ENCODE measurements at places on chromosomes 1 and 21.

DNA sequence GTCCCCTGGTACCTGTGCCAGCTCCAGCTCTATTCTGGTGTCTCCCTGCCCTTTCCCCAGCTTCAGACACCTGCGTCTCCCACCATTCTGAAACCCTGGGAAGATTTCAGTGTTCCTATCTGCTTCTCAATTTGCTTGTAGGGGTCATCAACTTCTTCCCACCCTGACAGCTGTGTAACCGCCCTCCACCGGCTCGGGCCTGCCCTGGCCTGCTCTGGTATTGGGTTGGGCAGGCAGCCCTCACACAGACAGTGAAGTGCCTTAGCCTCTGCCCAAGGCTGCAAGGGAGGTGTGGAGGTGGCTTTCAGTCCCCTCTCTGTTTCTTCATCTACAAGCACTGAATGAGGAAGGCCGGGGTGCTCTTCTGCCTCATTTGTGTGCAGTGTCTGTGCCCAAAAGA lies 97.2 kb downstream of the LAMC2 start:
- no peak for DNase-seq

GRCh38 chr1:171998711-171999110 lies 157.4 kb downstream of the DNM3 start:
- DNase-seq, result no peak

- no peak for DNase-seq
Measured at GRCh38 chr1:208192995-208193394, 51.2 kb downstream of the PLXNA2 start.

DNA sequence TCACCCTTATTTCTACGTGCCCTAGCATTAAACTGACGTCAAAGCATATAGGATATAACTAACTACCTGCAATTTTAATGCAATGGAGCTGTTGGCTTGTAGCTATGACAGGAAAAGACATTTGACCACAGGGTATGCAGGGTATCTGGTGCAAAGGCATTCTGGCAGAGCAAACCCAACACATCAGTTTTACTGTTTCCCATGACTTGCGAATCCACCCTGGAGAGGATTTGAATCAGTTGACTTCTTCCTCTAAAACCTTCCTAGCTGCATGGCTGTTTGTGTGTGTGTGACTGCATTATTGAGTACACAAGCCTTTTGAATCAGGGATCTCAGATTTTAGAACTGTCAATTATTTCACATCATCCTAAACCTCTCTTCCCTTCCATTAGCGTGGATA lies 41.7 kb upstream of the SYT14 start:
- no peak for DNase-seq

- DNase-seq, result no peak
Measured at GRCh38 chr1:159229896-159230295, 25.2 kb downstream of the ACKR1 start.

DNA sequence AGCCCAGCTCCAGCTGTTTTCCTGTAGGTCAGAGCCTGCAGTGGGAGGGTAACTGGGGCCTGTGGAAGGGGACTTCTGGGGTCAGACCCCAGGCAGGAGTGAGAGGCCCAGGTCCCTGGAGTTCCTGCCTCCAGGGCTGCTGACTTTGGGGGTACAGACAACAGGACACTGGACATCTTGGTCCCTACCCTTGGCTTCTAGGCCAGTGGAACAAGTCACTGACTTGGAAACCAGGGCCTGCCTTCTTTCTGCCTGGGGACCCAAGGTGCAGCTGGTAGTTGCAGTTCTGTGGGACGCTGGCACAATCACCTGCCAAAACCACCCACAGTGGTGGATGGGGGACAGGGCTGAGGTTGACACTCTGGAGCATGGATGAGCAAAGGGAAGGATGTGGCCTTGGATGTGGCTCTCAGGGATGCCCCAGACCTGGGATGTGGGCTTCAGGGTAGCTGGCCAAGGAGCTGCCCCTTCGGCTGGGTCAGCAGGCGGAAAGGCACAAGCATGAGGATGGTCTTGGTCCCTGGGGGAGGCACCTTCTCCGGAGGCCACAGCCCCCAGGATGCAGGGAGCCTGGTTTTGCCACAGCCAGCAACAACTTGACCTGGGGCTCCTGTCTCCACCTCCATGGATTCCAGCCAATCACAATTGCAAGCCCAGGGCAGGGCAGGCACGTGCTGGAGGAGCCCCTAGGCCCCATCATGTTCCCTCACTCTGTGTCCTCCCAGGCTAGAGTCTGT lies 5.8 kb downstream of the JMJD4 start:
- DNase-seq, result no peak

- DNase-seq, result no peak
Measured at GRCh38 chr1:106681939-106682522, 374.4 kb upstream of the PRMT6 start.

DNA sequence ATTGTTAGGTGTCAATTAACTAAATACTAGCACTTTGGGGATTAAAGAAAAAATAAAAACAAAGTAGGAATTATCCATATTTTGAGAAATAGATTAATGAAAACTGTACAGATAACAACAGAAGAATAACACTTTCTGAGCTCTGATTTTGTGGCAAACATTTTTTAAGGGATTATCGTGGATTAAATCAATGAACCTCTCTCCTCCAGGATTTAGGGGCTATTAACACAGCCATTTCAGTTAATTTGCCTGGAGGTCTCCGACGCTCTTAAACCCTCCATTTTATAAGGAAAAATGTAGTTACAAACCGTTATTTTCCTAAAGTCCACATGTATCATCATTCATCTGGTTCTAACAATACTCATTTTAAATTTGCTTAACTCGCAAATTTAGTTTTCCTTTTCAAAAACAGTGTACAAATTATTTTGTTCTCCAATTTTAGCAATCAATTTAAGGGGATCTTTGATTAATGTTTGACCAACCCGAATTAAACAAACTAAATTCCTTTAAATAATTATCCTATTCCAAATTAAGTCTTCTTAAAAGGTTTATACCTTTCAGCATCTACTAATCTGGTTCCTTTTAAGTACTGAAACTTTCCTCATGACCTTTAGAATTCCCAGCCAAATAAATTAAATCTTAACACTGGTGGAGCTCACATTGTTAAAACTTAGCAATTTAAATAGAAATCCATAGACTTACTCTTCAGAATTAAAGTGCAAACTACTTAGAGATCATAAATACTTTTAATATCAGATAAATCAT lies 30.7 kb upstream of the RNF187 start:
- DNase-seq, result no peak

DNA sequence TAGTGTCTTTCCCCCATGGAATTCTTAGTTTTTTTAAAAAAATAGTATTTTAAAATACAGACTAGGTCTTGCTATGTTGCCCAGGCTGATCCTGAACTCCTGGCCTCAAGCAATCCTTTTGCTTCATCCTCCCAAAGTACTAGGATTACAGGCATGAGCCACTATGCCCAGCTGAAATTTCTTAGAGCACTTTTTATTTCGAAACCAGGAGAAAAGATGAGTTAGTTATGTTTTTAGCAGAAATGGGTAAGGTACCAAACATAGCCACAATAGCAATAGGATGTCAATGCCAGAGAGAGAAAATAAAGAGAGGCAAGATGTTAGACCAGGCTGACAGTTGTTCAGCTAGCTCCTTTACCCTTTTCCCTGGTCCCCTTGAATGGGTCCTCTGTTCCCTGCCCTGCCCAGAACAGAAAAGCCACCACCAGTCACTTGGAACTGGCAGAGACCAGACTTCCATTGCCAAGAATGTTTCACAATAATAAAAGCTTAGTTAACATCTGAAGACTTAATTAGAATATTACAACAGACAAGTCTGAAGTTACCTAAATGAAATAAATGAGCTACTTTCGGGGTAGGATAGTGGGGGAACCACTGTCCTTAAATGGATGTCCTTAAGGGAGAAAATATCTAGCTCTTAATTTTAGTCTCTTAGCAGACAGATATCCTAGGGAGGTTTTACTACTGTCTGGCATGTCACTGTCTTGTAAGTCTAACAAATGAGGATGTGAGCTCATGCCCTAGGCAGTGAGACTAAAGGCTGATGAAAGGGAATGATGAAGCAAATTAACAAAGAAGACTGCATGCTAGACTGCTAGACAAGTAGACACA lies 54.3 kb downstream of the ABL2 start:
- DNase-seq, result no peak

GRCh38 chr1:83509301-83509781 lies 489.6 kb downstream of the TTLL7 start:
- DNase-seq, result no peak

- no peak for DNase-seq
Measured at GRCh38 chr1:59116920-59117542, 179.9 kb upstream of the FGGY start.

- no peak for DNase-seq
Measured at GRCh38 chr1:4090976-4091660, 191.0 kb upstream of the C1orf174 start.

DNA sequence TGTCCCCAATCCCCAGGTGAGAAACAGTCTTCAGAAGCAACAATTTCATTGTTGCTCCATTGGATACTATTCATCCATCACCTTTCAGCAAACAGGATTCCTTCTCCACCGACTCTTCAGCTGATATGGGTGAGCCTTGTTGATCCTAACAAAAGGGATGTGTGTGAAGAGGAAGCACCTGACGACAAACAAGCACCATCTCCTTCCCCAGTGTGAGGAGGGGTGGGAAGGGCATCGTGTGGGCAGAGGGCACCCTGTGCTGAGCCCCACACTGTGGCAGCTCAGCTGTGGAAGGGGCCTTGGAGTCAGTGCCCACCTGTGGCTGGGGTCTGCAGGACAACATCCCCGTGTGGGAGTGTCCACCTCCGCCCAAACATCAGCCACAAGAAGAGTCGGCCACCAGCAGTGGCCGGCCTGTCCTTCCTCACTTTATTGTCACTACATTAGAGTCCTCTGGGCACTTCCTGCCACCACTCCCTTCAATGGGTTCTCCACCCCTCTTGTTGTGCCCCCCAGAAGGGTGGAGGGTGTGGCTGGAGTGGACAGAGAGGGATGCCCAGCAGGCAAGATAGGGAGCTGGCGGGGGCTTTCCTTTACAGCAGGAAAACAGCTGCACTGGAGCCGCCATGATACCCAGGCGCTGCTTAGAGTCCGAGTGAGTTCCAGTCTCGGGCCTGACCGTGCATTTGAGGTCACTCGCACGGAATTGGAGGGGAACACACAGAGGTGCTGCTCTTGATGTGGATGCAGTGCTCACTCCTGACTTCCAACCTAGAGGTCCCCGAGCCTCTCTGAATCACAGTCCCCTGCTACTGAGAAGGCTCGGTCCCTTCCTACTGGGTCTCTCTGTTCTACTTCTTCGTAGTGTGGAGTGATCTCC lies 40.9 kb downstream of the VPS26C start:
- DNase-seq, result no peak

DNA sequence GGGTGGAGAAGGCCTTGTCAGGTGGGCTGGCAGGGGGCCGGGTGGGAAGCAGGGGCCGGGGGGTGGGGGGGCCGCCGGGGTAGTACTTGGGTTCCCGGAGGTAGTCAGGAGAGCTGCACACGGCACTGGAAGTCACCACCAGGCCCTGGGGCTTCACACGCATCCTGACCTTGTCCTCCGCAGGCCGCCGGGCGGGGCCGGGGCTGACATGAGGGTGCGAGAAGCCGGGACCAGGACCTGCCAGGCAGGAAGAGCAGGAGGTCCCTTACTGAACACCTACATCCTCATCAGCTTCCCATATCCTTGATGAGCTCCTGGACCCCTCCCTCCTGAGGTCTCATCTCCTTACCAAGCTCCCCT lies 52.0 kb downstream of the AHDC1 start:
- DNase-seq, result no peak

DNA sequence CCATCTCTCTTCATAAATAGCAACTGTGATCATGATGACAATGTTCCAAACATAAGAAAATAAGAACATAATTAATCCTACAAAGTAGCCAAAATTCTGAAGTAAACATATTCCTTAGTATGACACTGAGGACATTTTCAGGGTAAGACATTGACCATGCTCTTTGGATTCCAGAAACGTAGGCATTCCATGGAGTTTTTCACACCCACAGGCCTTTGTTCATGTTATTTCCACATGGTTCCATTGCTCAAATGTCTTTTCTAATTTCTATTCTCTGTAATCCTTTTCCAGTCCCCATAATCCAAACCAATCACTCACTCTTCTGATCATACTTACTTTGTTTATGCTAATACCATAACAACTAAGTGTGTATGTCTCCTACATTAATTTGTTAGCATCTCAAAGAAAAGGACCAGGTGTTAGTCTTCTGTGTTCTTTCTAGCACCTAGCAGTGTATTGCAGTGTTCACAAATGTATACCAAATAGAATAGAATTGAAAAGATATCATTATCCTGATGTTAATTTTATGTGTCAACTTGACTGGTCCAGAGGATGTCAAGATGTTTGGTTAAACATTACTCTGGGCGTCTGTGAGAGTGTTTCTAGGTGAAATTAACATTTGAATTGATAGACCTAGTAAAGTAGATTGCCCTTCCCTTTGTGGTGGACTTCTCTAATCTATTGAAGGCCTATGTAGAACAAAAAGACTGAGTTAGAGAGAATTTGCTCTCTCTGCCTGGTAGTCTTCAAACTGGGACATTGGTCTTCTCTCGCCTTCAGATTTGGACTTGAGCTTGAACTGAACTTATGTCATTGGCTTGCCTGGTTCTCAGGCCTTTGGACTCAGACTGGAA lies 516.6 kb downstream of the PTPRC start:
- DNase-seq, result no peak

DNA sequence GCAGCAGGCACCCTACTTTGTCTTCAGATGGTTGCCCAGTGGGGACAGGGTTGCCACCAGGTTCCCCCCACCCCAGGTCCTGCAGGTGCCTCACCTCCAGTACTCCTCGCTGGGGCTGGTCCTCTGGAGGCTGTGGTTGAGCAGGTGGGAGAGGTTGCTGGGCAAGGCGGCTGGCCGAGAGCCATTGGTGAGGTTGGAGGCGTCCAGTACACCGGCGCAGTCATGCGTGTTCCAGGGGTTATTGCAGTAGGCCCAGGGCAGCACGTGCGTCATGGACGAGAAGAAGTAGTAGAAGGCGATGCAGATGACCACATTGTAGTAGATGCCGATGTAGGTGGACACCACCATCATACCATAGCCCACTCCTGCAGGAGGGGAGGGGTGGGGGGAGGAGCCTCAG lies 16.9 kb downstream of the CCDC24 start:
- no peak for DNase-seq

DNA sequence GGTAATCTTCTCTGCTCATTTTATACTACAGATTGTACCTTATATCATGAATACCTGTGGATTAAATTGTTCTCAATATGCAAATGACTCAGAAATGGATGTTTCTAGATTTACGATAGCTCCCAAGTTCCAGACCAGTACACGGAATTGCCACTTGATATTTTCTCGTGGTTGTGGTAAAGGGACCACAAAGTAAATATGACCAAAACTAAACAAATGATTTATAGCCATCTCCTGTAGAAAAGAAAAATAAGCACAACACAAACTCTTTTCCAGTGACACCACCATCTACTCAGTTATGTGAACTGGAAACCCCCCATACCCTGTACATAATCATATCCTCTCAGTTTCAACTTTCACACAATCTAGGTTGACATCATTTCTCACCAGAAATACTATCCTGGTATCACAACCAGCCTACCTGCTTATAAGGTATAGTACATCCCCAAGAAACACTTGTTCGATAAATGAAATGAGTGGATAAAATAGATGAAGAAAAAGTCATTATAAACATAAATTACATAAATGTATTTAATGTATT lies 172.3 kb downstream of the ADGRL4 start:
- no peak for DNase-seq

GRCh38 chr1:199041173-199041914 lies 402.5 kb downstream of the PTPRC start:
- no peak for DNase-seq

- DNase-seq, result no peak
Measured at GRCh38 chr1:179327679-179328078, 34.1 kb downstream of the SOAT1 start.

- DNase-seq, result no peak
Measured at GRCh38 chr1:56146449-56146848, 432.9 kb downstream of the PLPP3 start.

All from stimulated activated CD8-positive, alpha-beta memory T cell treated with anti-CD3 and anti-CD28 coated beads, Interleukin-7, amount 100 ng/mL, for 1 hour (primary cell).